ENCODE measurements at places on chromosomes 13 and 19. TPM values are rescaled to one million over a fixed set of nuclear protein-coding genes. Genes with fewer than 3 reads are reported as not detected.

FFAR3 gene
- total RNA-seq: not detected

SLC25A42 gene
- total RNA-seq: 25.9 TPM

S1PR2 gene
- 5.8 TPM for total RNA-seq

OR10H3 gene
- total RNA-seq: not detected

KIR3DL1 gene
- total RNA-seq: 0.23 TPM

PLVAP gene
- total RNA-seq: not detected

DACH1 gene
- not detected for total RNA-seq
